ENCODE measurements at places on chromosomes 11 and 22. TPM values are rescaled to one million over a fixed set of nuclear protein-coding genes. Genes with fewer than 3 reads are reported as not detected.
A peak's percentile ranks its signal among the peaks of the same experiment; 100 is the strongest.

HYLS1 gene
- total RNA-seq = 8.9 TPM

STK33 gene
- total RNA-seq = 56.5 TPM

PSMD13 gene
- total RNA-seq = 106 TPM

TOMT gene
- not detected for total RNA-seq

GRCh38 chr11:87097582-87097981 is 59.8 kb downstream of the TMEM135 start:
- peak; percentile 62 for DNase-seq
- no peaks in the 10 kb centered on the region for H3K27me3 ChIP-seq
- no peak overlapping the region for H3K4me3 ChIP-seq
- peaks cover 5% of the 10 kb centered on the region for H3K36me3 ChIP-seq

- peaks cover 7% of the 10 kb centered on the region for H3K36me3 ChIP-seq
- H3K27me3 ChIP-seq = no peaks in the 10 kb centered on the region
- no peaks in the 10 kb centered on the region for H3K4me1 ChIP-seq
- no peak overlapping the region for H3K4me3 ChIP-seq
- no peak overlapping the region for H3K27ac ChIP-seq
- DNase-seq = no peak
These were observed 14.0 kb upstream of the VWCE start for GRCh38 chr11:61309141-61309540.

GRCh38 chr11:1460396-1460985 is 26.1 kb downstream of the MOB2 start:
- no peak overlapping the region for H3K4me3 ChIP-seq
- no peaks in the 10 kb centered on the region for H3K36me3 ChIP-seq
- peaks cover 10% of the 10 kb centered on the region for H3K4me1 ChIP-seq

DNA sequence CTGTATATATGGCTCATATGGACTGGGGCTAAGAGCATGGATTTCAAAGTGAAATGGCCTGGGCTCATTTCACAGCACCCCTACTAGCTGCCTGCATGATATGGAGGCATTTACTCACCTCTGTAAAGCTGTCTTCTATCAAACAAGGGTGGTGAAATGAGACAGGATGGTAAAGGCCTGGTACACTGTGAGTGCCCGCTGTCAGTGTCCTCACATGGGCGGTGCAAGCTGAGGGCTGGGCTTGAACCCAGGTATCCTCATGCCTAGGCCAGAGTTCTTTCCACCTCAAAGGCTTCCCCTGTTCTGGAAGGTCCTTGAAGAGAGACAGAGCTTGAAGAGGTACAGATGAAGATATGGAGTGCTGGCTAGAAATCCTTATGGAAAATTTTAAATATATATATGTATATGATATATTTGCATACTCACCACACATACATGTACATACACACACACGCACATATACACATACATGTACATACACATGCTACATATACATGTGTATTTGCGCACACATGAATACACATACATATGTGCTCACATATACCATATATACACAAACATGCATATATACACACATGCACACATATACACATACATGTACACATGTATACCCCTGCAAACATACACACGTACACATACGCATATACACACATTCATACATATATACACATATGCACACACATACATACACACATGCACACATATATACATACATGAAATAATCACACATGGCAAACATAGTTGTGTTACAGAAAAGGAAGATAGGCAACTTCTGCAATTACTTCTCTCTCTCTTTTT is 44.7 kb downstream of the MICAL2 start:
- H3K4me3 ChIP-seq = no peak overlapping the region
- H3K4me1 ChIP-seq = no peaks in the 10 kb centered on the region
- no peak for DNase-seq
- H3K27me3 ChIP-seq = no peaks in the 10 kb centered on the region
- H3K27ac ChIP-seq = no peak overlapping the region

GRCh38 chr11:103420593-103420992 is 311.4 kb downstream of the DYNC2H1 start:
- no peaks in the 10 kb centered on the region for H3K27me3 ChIP-seq
- H3K4me1 ChIP-seq = no peaks in the 10 kb centered on the region
- no peak for DNase-seq
- H3K4me3 ChIP-seq = no peak overlapping the region

GRCh38 chr11:71148716-71149115 is 103.7 kb downstream of the SHANK2 start:
- H3K36me3 ChIP-seq = no peaks in the 10 kb centered on the region
- no peak overlapping the region for H3K27ac ChIP-seq
- no peak overlapping the region for H3K4me3 ChIP-seq
- H3K4me1 ChIP-seq = no peaks in the 10 kb centered on the region

DNA sequence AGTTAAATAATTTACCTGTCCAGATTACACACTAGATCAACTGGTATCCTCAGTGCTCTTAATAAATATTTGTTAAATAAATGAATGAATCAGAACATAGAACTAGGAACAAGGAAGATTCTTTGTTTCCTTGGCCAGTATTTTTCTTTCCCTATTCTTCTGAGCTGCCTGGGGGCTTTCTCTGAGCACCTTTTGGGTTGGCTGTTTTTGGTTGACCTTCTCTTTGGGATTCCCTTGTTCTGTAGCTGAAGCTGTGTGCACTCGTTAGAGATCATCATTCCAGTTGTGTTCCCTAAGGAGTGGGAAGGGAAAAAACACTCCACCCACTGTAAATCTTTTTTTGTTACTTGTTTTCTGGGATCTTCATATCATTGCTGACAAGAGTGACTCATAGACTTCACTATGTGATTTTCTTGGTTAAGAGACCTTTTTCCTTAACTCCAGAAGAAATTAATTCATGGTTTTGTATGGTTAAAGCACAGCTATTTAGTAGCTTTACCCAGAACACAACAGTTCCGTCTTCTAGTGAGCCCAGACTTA is 84.3 kb downstream of the STIM1 start:
- H3K27me3 ChIP-seq = no peaks in the 10 kb centered on the region
- no peak overlapping the region for H3K27ac ChIP-seq
- no peak overlapping the region for H3K4me3 ChIP-seq
- H3K36me3 ChIP-seq = no peaks in the 10 kb centered on the region
- no peaks in the 10 kb centered on the region for H3K4me1 ChIP-seq

- no peak for DNase-seq
- H3K27me3 ChIP-seq = no peaks in the 10 kb centered on the region
- H3K36me3 ChIP-seq = no peaks in the 10 kb centered on the region
- H3K4me3 ChIP-seq = no peak overlapping the region
- H3K27ac ChIP-seq = no peak overlapping the region
These were observed 18.8 kb downstream of the PPFIBP2 start for GRCh38 chr11:7532405-7533145.

- no peaks in the 10 kb centered on the region for H3K27me3 ChIP-seq
- DNase-seq = no peak
- H3K36me3 ChIP-seq = no peaks in the 10 kb centered on the region
These were observed 46.0 kb upstream of the HIPK3 start for GRCh38 chr11:33211153-33211552.

- DNase-seq = no peak
- H3K4me3 ChIP-seq = no peak overlapping the region
- no peaks in the 10 kb centered on the region for H3K36me3 ChIP-seq
- no peak overlapping the region for H3K27ac ChIP-seq
- no peaks in the 10 kb centered on the region for H3K27me3 ChIP-seq
These were observed 331.9 kb upstream of the NARS2 start for GRCh38 chr11:78906566-78906965.

DNA sequence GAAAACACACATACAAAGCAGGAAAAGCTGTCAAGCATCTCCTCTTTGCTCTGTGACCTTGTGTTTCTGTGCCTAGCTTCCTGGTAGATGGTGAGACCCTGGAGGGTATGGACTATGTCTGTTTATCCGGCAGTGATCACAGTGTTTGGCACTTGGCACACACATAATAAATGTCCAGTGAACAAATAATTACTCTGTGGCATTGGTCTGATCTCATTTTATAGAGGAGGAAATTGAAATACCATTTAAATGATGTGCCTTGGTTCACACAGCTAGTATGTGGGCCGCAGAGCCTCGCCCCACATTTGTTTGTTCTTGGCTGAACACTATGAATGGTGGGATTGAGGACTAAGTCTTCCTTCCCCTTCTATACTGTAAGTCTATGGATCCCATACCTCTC is 104.7 kb upstream of the SPON1 start:
- H3K27me3 ChIP-seq = no peaks in the 10 kb centered on the region
- DNase-seq = no peak
- H3K36me3 ChIP-seq = no peaks in the 10 kb centered on the region
- no peak overlapping the region for H3K27ac ChIP-seq
- H3K4me3 ChIP-seq = no peak overlapping the region

DNA sequence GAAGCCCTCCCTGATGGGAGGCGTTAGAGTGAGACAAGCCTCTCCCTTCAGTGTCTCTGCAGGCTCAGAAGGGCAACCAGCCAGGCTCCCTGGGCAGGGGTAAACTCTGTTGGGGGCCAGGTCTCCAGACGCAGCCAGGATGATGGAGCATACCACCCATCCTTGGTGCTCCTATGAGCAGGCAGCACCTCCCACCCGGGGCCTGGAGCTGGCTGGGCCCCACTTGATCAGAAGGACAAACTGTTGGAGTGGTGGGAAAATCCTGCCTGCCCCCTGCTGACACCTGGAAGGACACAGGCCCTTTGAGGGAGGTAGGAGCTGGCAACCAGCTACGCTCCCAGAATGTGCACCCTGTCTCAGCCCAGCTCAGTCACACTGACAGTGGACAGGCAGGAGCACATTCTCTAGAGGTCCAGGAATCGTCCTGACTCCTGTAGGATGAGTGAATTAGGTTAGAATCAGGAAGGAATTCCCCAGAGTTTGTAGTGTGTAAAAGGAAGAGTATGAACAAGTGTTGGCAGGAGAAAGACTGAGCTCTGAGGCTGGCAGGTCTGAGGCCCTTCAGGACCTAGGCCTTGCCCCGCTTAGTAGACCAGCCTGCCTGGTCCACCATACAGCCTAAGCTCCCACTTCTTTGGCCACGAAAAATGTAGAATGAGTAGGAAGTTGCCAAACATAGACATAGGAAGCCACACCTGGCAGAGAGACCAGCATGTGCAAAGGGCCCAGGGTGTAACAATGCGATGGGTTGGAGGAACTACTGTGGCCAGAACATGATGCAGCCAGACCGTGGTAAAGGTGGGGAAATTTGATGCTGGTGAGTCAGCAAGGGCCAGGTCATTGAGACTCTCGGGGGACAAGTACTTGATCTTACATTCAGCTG is 19.1 kb downstream of the ARHGEF17 start:
- H3K27me3 ChIP-seq = no peaks in the 10 kb centered on the region
- H3K4me1 ChIP-seq = peaks cover 77% of the 10 kb centered on the region
- DNase-seq = no peak
- H3K27ac ChIP-seq = no peak overlapping the region
- H3K4me3 ChIP-seq = no peak overlapping the region

GRCh38 chr22:30969532-30970355 is 679 bp downstream of the TUG1 start:
- peak overlapping the region; percentile 92 for H3K4me3 ChIP-seq
- peak overlapping the region; percentile 97 for H3K27ac ChIP-seq
- H3K36me3 ChIP-seq = peaks cover 59% of the 10 kb centered on the region

GRCh38 chr11:24373516-24373915 is 123.3 kb upstream of the LUZP2 start:
- no peak overlapping the region for H3K27ac ChIP-seq
- DNase-seq = no peak
- H3K4me3 ChIP-seq = no peak overlapping the region
- no peaks in the 10 kb centered on the region for H3K4me1 ChIP-seq
- H3K27me3 ChIP-seq = no peaks in the 10 kb centered on the region

DNA sequence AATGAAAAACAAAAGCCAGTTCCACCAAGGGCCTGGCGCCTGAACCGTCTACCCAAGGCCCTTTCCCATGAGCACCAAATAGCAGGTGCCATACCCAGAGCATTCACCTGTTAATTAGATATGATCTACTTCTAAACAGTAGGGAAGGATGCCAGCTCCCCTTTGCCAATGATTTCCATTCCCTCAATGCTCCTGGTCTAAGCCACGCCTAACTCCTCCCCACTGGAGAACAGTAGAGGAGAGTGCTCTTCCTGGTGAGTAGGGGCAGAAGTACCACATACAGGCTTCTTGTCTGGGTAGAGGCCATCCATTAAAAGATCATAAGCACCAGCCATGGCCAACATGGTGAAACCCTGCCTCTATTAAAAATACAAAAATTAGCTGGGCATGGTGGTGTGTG is 40.7 kb downstream of the PACSIN2 start:
- H3K4me3 ChIP-seq = no peak overlapping the region
- H3K36me3 ChIP-seq = no peaks in the 10 kb centered on the region
- no peak overlapping the region for H3K27ac ChIP-seq
- DNase-seq = no peak
- H3K27me3 ChIP-seq = no peaks in the 10 kb centered on the region
- peaks cover 21% of the 10 kb centered on the region for H3K4me1 ChIP-seq

GRCh38 chr11:100629671-100630070 is 57.4 kb upstream of the ARHGAP42 start:
- no peaks in the 10 kb centered on the region for H3K36me3 ChIP-seq
- no peak overlapping the region for H3K4me3 ChIP-seq
- no peaks in the 10 kb centered on the region for H3K27me3 ChIP-seq
- H3K27ac ChIP-seq = no peak overlapping the region
- no peak for DNase-seq
- peaks cover 5% of the 10 kb centered on the region for H3K4me1 ChIP-seq
